ENCODE measurements at places on chromosomes 5 and 9.

DNA sequence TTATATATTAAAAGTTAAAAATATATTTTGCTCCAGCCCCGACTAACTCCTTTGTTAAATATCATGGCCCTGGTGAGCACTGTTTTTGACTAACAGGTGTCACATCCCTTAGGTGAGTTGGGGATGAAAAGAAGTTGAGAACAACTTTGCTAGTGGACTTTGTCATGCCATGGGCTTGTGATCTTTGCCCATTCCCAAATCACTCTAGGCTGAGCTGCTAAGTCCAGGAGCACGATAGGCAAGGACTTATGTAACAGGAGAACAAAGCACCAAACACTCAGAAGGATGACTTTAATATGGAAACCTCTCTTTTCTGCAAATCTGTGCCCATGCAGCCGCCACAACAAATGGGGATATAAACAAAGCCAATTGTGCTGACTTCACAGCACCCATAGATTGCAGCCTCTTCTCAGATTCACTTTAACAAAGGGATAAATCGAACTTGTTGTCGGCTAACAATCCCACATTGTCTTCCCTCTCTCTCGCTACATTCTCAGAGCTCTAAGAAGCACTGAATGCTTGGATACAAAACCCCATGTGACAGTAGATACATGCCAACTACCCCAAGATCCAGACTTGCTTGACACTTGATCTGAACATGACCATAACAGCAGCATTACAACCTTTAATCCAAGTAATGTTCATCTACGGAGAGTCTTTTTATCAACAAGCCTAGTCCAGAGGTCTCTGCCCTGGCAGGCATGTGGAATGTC is 86.8 kb upstream of the CD180 start:
- no peak for DNase-seq

DNA sequence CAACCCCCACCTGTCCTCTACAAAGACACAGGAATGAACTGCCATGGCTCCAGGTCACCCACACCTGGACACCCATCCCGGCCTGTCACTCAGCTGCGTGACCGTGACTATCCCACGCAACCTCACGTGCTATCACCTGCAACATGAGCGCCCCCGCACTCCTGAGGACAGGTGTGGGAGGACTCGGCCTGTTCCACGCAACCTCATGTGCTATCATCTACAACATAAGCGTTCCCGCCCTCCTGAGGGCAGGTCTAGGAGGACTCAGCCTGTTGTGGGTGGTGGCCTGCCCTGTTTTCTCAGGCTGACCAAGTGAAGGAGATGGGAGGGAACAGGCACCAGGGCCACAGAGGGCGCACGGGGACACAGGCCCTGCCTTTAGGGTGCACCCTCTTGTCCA is 4.1 kb downstream of the QSOX2 start:
- DNase-seq: no peak

GRCh38 chr5:107103522-107103921 is 567.2 kb downstream of the EFNA5 start:
- no peak for DNase-seq

DNA sequence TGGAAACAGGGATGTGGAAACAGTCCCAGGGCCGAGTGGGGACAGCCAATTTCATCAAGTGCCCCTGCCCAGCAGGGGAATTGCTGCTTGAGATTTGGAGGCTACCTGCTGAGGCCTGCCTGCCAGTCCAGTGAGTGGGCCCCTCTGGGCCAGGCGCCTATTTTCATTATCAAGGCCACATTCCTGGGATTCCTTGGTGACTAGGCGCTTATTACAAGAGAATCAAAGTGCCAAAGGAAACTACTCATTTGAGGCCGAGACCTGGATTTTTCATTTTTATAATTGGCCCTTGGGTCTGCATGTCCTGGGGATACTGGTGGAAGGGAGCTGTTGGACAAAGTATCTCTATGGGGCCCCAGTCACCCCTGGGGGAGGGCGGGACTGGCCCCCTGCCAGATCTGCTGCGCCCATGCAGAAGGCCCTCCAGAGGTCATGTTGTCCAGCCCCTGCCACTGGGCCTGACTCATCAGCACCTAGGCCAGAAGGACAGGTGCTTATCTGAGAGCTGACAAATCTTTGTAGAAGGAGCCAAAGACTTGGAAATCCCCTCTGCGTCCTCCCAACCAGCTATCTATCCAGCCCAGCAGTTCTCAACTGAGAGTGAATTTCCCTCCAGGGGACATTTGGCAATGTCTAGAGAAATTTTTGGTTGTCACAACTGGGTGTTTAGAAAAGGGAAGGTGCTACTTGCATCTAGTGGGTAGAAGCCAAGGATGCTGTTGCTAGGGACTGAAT is 45.6 kb downstream of the FOXI1 start:
- DNase-seq: no peak

DNA sequence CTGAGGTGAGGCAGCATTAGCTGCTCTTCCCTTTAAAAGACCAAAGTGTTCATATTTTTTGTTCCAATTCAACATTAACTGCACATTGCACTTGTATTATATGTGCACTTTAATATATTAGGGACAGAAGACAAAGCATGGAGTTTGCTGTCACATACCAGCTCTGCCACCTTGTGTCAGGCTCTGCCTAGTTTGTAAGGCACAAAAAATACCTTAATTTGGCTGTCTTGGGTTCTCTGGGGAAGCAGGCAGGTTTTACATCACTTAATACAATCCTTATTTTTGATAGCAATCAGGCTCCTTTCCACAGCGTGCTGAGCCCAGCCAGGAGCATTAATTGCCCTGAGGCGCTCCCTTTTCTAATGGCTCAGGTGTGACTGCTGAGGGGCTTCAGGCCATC is 131.8 kb downstream of the SCAMP1 start:
- no peak for DNase-seq

DNA sequence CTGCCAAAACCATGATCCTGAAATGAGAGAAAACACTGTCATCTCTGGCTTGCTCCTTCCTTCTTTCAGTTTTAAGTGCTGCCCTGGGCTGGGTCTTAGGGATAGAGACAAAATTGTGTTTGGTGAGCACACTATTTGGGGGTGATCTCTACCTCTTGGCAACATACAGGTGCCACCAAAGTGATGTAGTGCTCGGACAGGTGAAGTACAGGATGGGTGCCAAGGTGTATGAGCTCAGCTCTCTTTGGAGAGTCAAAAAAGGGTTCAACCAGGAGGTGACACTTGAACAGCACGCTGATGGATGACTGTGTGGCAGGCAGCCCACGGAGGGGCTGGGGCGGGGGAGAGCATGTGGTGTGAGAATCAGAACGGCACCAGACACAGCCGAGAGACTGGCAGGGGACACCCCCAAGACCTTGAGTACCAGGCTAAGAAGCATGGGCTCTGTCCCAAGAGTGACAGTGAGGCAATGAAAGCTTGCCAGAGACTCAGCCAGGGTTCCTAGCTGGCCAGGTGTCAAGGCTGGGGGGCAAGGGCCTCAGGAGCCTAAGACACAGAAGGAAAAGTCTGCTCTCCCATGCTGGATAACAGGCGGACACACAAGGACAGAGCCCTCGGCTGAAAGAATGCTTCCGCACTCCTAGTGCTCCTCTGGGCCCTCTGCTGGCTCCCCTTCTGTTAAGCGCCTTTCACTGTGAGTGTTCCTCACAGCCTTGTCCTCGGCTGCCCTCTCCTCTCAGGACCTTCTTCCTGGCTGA is 2.5 kb downstream of the NHP2 start:
- DNase-seq: no peak

DNA sequence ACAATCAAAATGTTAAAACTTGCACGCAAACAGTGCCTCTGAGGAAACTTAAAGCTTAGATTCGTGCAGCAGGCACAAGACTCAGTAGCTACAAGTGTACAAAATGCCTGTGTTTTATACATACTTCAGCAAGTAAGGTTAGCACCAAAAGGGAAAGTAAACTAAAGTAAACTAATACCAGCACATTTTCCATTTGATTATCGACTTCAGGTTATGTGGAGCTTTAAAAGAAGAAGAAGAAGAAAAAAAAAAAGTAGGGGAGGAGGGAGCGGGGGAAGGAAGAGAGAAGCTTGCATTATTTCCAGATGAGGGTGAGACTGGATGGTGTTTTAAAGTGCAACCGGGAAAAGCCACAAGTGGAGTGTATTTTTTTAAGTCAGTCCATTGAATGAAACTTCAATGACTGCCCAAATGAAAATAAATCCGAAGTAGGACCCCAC is 596 bp upstream of the ADAMTS6 start:
- no peak for DNase-seq

GRCh38 chr5:111197523-111197922 is 26.7 kb upstream of the CAMK4 start:
- no peak for DNase-seq

DNA sequence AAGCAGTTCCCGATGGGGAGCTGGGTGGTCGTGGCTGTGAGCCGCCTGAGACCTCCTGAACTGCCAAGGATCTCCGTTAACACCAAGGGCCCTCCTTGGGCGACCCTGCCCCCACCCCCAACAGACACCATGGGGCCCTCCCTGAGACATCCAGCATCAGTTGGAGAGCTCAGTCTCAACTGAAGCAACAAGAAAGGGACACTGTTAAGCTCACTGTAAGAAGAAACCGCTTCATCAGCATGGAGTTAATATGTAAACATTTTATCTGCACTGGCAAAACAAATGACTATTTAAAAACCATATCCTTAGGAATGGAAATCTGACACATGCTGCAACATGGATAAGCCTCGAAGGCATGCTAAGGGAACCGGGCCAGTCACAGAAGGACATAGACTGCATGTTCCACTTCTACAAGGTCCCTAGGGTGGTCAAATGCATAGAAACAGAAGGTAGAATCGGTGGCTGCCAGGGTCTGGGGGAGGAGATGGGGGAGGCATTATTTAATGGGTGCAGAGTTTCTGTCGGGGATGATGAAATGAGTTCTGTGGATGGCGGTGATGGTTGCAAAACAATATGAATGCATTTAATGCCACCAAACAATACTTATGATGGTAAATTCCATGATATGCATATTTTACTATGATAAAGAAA is 47.4 kb downstream of the ROR2 start:
- no peak for DNase-seq

DNA sequence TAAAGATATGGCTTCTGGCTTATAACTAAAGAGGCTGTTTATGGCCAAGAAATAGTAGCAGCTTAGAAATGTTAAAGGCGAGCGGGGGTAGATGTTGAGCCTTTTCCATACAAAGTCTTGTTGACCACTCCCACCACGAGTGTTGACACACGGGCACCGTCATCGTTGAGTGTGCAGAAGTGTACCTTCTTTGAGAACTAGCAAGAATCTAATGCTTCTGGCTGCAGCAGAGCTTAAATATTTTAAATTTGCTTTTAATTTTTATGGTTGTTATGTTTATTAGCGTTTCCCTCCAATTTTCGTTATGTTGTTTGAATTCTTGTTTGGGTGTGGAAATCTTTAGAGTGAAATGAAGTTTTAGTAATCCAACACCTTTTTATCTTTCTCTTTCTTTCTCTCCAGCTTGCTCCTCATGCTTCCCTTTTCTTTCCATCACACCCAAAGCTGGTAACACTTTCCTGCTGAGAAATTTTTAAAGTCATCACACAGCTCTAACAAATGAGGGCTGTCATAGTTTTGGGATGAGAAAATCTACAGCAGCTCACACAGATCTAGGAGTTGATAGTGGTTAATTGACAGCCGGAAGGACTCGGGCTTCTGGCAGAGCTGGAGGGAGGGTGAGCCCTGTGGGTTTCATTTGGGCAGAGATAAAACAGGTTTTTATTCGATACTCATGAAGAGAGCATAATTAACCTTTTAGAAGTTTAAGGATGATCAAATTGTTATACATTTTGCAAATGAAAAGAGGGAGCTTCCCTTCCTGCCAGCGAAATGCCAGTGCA is 120.1 kb upstream of the ZNF608 start:
- DNase-seq: no peak

DNA sequence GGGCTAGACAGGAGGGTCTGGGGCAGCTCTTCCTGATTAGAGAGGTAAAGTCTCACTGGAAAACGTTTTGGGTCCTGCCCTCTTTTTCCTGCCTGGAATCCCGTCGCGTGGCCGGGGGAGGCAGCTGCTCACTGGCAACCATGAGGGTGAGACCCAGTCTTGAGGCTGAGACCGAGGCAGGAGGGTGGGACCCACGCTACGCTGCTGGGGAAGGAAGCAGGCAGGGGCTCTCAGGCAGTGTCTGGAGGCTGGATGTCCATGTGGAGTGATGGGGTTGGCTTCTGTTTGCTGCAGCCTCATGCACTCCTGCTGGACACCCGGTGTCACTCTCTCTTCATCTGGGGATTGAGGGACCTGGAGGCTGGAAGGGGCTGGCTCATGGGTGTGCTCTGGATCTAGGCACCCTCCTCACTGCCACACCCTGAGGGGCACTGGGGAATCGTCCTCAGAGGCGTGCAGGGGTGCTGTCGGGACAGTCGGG is 11.3 kb upstream of the SLC2A6 start:
- DNase-seq: no peak

GRCh38 chr9:106535439-106535838 is 327.5 kb upstream of the ZNF462 start:
- DNase-seq: no peak

GRCh38 chr5:96690861-96691260 is 28.7 kb downstream of the CAST start:
- DNase-seq: no peak

GRCh38 chr9:38417003-38417945 is 7.0 kb downstream of the IGFBPL1 start:
- peak; percentile 35 for DNase-seq

DNA sequence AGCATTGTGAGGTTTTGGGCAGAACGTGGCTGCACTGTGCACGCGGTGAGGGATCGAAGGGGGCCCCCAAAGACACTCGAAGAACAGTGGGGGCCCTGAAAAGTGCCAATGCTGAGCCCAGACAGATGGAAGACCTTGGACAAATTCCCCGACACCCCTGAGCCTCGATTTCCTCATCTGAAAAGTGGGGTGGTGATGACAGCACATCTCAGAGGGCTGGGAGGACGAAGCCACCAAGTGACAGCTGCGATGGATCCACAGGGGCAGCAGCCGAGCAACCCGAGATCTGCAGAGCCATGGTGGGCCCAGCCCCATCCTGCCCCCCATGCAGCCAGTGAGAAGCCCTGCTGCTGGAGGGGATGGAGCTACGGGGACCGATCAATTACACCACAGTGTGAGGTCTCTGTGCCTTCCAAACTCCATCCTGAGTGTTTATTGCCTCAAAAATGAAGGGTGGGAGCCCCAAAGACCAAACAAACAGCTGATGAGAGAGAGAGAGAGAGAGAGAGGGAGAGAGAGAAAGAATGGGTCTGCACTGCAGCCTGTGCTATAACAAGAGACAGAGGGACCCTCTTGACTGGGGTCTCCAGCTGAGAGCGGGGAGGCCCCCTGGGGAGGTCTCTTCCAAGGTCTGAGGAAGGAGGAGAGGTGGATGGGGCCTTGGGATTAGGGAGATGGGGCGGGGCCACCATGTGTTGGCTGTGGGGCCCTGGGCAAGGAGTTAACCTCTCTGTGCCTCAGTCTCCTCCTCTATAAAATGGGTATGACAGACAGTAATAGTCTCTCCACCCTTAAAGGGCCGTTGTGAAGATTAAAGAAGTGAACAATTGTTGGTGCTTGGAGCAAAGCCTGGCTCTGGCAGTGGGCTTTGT is 134.4 kb upstream of the IER5L start:
- no peak for DNase-seq
